ENCODE measurements at places on chromosomes 6 and 20.

- peak; percentile 15 for DNase-seq
Measured at GRCh38 chr6:144659202-144660182, 374.4 kb downstream of the UTRN start.

DNA sequence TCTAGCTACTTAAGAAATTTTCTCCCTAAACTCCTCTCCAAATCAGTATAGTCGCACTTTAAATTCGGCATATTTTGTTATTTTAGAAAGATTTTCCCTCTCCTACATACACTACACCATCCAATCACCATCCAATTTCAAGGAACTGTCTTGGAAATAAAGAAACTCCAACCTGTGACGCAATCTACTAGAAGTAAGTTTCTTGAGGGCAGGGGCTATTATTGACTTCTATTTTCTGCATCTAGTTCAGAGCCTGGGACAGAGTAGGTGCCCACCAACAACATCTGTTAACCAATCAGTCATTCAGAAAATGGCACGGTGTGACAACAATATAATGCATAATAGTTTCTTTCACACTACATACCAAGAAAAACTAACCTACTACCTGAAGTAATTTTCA lies 3.6 kb downstream of the ATG5 start:
- DNase-seq, result no peak

DNA sequence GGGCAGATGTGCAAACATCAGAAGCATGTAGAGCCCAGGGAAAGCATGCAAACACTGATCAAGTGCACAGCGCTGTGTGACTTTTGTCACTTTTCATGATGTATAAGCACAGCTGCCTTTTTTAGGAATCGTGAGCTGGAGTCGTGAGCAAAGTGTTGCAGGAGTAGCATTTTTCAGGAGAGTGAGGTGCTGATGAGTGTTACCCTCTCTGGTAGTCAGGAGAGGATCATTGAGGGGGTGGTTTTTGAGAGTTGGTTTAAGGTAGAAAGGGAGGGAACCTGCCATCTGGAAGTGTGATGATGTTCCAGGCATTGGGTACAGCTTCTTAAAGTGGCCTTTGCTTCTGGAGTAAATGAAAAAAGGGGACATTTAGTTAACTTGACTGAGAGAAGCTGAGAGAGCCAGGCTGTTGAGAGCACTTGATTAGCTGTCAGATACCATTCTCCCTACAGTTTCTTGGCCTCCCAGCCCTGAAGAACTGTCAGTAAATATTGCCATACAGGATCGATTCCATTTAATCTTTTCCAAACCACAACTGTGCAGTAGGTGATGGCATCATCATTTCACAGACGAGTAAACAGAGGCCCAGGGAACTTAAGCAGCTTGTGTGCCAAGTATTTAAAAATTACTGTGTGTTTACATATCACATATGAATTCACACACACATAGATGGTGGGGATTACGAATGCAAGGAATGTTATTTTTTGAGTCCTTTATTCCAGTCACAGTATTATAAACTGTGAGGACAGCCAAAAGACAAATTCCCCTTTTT lies 28.9 kb downstream of the TPD52L1 start:
- DNase-seq, result no peak

DNA sequence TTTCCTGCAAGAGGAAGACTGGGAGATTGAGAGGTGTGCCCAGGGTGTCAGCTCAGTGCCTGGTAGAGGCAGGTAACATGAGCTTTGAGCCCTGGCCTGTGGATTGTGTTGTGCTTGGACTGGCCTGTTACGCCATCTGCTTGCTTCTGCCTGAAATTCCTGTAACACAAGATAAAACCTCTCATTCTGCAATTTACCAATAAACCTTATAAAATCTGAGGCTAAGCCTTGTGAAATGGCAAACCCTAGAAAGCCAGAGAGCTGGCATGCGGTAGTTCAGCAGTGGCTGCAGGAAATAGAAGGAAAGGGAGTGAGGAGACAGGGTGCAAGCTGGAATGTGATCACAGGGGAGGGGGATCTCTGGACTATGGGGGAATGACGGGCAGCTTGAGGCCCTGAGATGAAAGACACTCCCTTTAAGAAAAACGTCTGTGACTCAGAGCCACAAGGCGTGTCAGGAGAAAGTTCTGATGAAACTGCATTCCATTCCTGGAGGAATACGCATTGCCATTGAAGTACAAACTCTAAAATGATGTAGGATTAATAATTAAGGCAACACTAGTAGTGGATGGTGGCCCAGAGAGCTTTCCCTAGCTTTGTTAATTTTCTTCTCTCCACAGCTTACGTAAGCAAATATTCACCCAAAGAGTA lies 26.3 kb upstream of the TFAP2A start:
- no peak for DNase-seq

GRCh38 chr6:99810942-99811620 lies 182.9 kb downstream of the MCHR2 start:
- DNase-seq, result no peak

GRCh38 chr20:48826883-48827771 lies 672 bp downstream of the PREX1 start:
- peak; percentile 26 for DNase-seq

DNA sequence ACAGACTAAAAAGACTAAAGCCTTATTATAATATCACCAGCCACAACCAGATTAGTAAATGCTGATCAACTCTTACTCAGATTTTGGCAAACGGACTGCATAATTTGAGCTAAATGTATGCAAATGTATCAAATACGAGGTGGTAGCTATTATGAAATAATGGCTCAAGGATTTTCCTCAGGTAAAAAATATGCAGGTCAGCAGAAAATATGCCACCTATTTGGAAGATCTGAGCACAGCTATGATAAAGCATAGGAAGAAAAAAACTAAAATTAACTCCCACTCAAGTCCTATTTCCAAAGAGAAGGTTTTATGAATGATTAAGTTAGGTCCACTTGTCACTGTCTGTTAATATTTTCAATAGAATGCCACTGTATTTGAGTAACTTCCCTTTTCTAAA lies 22.4 kb downstream of the SYCP2 start:
- no peak for DNase-seq

DNA sequence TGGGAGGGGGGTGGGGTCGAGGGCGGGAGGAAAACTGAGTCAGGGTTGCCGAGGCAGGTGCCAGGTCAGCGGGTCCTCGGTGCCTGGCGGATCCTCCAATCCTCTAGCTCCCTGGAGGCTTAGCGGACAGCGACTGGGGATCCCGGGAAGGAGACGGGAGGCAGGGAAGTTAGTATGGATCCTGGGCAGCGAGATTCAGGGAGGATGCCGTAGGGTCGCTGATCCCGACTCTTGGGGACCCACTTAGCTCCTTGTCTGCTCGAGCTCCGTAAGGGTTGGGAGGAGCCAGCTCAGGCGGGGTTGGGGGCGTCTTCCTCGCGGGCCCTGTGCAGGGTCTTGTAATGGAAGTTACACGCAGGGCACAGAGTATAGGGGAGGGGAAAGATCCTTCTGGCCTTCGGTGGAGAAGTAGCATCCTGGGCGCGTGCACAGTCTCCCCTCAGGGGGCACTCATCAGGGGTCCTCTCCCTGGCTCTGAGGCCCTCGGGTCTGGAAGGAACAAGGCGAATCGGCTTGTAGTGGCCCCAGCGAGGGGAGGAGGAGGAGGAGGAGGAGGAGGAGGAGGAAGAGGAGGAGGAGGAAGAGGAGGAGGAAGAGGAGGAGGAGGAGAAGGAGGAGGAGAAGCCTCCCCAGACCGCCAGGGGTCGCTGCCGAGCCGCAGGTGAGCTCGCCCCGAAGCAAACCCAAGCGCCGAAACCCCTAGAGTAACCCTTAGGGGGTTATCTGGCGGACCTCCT lies 6.4 kb upstream of the SLC12A5 start:
- peak; percentile 76 for DNase-seq

GRCh38 chr20:20102716-20103258 lies 50.5 kb downstream of the CFAP61 start:
- DNase-seq, result no peak

GRCh38 chr20:22775671-22776139 lies 191.3 kb upstream of the FOXA2 start:
- no peak for DNase-seq

DNA sequence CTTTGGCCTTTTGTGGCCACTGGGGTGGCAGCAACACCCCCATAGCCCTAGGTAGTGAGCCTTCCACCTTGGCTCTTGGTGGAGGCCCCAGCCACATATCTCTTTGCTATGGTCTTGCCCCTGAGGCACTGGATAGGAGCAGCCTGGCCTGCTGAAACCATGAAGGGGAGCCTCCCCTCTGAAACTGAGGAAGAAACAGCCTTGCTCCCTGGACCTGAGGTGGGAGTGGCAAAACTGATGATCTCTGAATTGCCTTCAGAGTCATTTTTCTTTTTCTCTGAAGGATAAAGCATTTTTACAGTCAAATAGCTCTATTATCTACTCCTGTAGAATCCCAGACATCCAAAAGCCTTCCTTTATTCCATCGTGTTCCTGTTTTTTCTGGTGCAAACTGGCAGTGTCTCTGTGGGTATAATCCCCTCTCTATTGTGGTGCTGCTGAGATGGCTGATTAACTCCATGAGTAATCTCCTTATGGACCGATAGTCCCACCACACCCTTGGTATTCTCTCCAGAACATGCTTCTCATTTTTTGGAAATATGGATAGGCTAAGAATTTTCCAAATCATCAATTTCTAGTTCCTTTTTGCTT lies 22.0 kb upstream of the PRSS35 start:
- no peak for DNase-seq

GRCh38 chr20:50038574-50038991 lies 55.8 kb downstream of the SNAI1 start:
- DNase-seq, result no peak

GRCh38 chr6:21186479-21187055 lies 407.0 kb upstream of the SOX4 start:
- no peak for DNase-seq

GRCh38 chr6:30364591-30364990 lies 19.6 kb downstream of the RPP21 start:
- no peak for DNase-seq

GRCh38 chr6:149319422-149319821 lies 1.9 kb downstream of the TAB2 start:
- peak; percentile 56 for DNase-seq

- no peak for DNase-seq
Measured at GRCh38 chr20:62233684-62234083, 4.6 kb upstream of the OSBPL2 start.

DNA sequence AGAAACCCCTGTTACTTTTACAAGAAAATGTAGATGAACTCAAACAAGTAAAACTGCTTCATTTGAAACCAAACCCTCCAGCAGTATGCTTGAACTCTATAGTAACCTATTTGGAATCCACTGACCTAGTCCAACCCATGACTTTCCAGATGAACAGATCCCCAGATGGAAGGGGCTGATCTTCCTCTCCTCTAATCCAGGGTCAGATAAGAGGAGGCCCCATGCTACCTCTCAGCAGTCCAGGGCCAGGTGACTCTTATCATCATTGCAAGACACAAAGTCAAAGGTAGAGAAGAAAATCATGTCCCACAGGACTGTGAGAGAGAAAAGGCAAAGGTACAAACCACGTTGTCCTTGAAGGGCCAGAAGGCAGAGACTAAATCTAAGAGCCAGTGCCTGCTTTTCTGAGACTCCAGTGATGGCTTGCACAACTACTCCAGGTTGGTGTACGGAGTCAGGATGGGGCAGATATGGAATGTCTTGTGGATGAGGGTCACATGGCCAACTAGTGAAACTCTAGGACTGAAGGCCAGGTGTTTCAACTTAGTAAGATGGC lies 81.4 kb upstream of the MYLIP start:
- no peak for DNase-seq

DNA sequence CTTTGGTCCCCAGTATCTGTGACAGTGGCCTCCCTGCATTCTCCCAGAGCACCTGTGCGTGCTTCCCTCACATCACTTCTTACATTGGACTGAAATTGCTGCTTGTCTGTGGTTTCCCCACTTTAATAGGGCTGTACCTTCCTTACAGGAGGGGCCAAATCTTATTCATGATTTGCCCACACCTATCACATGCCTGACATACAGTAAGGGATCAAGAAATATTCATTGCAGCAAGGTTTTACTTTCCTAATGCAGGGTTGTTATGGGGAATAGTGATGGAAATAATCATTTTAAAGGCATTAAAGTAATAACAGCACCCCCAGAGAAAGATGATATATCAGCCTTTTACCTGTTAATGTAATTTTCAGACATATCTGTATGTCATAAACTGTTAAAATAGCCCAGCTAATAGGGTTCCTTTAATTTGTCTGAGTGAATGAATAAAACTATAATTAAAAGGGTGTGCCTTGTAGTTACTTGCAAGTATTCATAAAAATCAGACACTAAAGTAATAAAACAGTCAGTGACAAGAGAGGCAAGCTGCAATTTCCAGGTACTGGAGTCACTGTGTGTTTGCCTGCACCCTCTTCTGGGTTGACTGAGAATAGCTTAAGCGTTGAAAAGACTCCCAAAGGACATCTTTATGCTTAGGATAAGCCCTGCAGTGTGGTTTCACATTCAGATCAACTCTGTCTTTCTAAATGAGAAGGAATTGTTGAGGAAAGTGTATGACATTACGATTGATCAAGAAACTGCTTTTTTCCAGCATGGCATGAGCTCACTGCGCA lies 182.7 kb downstream of the PHACTR1 start:
- DNase-seq, result no peak

DNA sequence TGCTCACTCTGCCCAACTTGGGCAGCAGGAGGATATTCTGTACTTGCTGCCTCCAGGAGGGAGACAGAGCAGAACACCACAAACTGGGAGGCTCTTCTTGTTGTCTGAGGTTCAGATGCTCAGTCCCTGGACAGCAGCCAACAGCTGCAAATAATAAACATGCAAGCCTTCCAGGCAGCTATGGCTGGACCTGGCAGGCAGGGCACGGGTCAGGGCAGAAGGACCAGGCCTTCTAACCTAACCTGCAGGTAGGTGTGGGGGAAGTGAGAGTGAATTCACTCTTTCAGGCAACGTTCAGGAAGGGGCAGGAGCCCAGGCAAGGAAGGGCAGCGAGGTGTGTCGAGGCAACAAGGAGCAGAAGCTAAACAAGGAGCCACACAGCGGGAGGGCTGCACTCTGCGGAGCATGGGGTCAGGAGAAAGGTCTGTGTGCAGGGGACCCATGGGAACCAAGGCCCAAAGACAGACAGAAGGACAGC lies 31.5 kb downstream of the NINL start:
- no peak for DNase-seq

DNA sequence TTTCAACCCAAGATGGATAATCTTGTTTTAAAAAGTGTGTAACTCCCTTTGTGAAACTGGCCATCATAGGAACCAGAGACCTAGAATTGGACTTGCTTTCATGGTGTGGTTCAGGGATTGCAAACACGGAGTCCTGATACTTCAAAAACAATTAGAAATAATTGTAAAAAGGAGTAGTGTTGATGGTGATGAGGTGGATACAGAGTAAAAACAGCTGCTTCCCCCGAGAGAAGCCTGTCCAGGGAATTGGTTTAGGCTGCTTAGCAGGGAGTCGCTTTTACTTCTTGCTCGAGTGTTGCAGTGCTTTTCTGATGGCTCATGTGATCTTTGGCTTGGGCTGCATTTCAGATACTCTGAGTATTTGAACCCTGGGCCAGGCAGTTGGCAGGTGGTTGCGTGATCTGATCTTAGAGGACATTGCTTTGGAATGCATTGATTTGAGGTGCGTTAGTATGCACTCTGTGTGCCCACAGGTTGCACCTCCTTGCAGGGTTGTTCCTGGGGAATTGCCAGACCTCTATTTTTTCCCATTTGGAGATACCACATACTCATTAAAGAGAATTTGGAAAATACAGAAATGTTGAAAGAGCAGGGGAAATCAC lies 19.5 kb downstream of the KIF3B start:
- DNase-seq, result no peak

All from activated CD4-positive, alpha-beta T cell treated with anti-CD3 and anti-CD28 coated beads, Interleukin-2, Interleukin-4, amounts not matched to agents 100 ng/mL and 50 ng/mL, durations not matched to agents 16 hours and 8 hours (primary cell).